ENCODE measurements at places on chromosomes 16 and 17.

DNA sequence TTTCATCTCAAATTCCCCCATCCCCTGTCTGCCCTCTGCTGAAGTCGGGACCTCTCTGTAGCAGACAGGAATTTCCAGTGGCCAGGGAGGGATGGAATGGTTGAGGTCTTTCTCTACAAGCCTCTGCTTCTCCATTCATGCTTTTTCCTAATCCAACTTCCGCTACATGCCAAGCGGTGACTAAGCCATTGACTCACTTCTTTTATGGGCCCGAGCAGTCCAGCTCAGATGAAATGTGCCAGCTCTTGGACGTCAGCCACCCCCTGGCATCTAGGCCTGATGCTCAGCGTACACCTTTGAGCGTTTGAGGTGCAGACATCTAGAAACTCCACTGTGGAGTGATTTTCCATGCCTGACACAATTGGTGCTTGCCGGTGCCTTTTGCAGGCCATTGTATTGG, 40.7 kb upstream of the GPR139 start:
- no peak for DNase-seq

DNA sequence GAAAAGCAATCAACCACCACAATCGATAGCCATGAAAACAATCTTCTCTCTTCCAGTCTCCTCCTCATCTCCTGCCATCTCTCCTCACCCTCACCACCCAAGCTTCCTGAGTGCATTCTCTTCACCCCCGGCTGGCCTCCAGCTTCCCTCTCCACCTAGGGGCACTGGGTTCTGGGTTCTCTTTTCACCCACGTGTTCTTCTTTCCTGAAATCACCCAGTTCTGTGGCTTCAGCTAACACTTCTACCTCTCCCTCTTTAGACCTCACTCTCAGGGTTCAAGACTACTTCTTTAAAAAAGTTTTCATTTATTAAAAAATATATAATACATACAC, 8.2 kb downstream of the ITGAM start:
- no peak for DNase-seq

DNA sequence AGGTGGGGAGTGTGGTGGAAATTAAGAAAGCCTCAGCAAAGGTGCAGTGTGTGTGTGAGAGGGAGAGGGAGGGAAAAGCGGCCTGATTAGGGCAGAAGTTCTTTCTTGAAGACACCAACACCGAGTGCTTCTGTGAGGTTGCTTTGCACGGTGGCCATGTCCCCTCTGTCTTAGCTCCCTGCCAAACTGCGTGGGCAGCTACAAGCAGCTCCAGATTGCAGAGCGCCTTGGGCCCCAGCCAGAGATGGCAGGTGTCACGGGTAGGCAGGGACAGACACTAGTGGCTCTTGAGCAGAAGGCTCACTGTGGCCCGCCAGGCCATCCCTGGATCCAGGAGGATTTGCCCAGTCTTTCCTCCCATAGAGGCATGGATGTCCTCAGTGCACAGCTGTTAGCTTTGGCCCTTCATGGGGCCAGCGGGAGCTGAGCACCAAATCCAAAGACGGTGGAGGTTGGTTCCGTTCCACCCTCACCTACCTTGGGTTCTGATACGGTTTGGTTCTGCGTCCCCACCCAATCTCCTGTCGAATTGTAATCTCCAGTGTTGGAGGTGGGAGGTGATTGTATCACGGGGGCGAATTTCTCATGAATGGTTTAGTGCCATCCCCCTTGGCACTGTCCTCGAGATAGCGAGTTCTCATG, 21.4 kb downstream of the KIAA0513 start:
- no peak for DNase-seq

DNA sequence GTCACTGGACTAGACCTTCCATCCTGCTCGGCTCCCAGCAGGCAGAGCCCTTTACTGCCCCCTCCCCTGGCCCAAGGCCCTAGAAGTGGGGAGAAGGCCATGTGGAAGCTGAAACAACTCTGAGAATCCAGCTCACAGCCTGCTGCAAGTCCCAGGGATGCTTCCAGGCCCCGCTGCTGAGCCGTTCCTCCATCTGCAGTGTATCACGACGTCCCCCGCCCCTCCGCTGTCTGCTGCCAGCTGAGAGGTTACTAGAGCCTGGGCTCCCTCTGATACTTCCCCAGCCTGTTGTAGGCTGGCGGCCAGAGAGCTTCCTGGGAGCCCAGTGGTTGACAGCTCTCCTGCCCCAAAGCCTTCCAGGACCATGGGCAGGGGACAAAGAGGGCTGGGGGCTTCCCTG, 118.2 kb downstream of the MGAT5B start:
- DNase-seq, result no peak

DNA sequence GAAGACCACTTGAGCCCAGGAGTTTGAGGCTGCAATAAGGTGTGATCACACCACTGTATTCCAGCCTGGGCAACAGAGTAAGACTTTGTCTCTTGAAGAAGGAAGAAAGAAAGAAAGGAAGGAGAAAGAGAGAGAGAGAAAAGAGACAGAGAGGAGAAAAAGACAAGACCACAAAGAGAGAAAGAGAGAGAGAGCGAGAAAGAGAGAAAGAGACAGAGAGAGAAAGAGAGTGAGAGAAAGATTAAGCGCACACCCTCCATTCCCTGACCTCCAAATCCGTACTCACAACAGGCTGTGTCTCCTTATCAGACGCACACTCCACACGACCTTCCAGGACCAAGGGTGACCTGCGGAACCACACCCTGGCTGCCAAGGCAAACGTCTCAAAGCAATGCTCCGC, 19.6 kb downstream of the KLHDC4 start:
- no peak for DNase-seq

- DNase-seq, result no peak
Measured at GRCh38 chr17:56480501-56480900, 113.0 kb upstream of the NOG start.

- DNase-seq, result no peak
Measured at GRCh38 chr17:66855204-66855603, 20.3 kb downstream of the CACNG5 start.

GRCh38 chr17:19876529-19877161, 8.9 kb upstream of the ULK2 start:
- DNase-seq, result peak; percentile 12

DNA sequence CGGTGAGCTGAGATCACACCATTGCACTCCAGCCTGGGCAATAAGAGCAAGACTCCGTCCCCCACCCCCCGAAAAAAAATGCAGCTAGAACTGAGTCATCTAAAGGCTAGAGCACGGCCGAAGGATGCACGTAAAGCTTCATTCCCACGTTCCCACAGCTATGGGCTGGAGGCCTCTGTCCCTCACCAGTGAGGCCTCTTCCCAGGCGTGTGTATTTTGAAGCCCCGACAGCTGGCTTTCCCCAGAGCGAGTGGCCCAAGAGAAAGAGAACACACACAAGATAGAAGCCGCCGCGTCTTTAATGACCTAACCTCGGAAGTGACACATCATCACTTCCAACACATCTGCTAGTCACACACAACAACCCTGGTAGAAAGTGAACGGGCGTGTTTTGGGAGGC, 6.6 kb upstream of the KCTD5 start:
- DNase-seq, result no peak

- DNase-seq, result no peak
Measured at GRCh38 chr17:57861790-57862693, 12.2 kb upstream of the MRPS23 start.

DNA sequence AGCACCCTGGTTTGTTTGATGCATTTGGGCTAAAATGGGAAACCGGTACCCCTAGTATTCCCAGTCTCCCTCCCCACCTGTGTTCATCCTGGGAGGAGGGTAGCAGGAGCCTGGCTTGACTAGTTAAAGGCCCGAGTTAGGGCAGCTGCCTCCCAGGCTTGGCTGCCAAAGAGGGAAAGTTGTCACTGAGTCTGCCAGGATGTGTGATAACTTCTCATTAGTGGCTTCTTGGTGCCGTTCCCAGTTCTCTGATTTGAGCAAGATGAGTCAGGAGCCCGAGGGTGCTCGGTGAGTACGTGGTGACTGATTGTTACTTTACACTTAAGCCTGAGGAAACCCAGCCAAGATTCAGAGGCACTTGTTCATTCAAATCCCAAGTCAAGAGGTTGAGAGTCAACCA, 2.5 kb downstream of the KRT32 start:
- no peak for DNase-seq

DNA sequence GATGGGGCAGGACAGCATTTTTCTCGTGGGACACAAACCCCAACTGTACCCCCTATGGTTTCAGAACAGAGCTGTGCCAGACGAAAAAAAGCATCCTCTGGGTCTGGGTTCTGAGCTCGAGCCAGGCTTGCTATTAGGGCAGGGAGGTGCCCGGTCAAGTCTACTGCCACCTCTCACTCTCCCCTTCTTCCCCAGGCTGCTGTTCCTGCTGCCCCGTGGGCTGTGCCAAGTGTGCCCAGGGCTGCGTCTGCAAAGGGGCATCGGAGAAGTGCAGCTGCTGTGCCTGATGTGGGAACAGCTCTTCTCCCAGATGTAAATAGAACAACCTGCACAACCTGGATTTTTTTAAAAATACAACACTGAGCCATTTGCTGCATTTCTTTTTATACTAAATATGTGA, 1.1 kb downstream of the MT1E start:
- DNase-seq, result no peak

DNA sequence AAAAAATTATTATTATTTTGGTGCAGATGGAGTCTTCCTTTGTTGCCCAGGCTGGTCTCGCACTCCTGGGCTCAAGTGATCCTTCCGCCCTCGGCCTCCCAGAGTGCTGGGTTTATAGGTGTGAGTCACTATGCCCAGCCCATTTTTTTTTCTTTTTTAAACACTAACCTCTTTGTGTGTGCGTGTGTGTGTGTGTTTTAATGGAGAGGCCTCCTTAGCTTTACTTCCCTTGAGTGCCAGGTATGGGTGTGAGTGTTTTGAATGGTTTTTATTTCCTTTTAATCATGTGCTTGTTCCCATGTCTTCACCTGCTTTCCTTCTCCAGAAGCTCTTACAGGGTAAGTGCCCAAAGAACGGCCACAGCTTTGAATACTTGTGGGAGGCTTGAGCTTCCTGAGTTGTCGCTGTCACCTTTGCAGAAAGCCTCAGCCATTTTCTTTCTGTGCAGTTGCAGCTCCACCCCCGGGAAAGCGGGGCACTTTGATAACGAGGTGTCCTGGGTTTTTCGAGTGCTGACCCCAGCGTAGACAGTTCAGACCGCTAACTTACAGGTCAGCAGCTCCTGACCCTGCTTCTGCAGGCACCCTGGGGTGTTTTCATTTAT, 22.6 kb downstream of the AKAP1 start:
- DNase-seq, result no peak

DNA sequence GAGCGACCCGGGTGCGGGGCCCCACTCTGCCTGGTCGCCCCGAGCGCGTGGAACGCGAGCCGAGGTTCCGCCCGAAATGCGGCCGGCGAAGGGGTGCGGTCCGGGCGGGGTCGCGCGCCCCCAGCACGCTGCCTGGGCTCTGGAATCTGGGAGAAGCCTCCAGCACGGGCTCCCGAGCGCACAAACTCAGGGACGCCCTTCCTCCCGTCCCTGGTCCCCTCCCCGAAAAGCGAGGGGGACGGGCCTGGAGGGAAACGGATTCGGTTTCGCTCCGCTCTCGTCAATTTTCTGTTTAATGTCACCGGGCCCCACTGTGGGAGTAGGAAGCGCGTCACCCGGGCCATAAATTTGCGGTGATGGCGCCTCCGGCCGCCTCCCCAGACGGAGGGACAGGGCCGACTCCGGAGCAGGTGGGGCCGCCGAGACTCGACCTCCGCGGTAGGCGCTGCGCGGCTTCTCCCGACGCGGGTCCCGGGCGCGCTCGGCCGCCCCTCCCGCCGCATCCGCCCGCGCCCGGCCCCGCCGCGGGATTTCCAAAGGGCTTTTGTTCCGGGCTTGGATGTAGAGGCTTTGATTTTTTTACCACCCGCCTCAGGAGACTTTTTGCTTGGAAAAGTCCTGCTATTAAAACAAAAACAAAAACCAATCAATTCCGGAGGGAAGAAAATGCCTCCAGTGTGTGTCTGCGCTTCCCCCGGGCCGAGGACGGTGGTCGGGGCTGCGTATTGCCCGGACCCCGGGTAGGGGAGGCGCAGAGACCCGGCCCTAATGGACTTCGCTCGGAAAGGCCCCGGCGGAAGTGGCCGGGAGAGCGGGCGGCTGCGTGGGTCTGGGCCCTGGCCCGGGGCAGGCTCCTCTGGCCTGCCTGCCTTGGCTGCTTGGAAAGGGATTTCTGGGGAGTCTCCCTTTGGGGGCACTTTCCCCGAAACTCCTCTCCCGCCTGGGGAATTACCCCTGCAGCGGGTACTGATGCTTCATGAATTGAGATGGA, 7.9 kb upstream of the BAHCC1 start:
- peak; percentile 30 for DNase-seq

DNA sequence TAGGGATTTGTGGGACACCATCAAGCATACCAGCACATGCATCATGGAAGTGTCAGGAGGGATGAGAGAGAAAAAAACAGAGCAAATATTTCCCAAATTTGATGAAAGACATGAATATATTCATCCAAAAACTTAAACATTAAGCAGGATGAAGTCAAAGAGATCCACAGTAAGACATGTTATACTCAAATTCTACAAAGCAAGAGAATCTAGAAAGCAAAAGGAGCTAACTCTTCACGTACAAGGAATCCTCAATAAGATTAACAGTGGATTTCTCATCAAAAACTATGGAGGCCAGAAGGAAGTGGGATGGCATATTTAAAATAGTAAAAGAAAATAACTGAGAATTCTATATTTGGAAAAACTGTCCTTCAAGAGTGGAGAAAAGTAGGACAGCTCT, 374.8 kb downstream of the ZFHX3 start:
- no peak for DNase-seq

All from T-helper 1 cell (primary cell).